ENCODE measurements at places on chromosomes 4 and X.

DNA sequence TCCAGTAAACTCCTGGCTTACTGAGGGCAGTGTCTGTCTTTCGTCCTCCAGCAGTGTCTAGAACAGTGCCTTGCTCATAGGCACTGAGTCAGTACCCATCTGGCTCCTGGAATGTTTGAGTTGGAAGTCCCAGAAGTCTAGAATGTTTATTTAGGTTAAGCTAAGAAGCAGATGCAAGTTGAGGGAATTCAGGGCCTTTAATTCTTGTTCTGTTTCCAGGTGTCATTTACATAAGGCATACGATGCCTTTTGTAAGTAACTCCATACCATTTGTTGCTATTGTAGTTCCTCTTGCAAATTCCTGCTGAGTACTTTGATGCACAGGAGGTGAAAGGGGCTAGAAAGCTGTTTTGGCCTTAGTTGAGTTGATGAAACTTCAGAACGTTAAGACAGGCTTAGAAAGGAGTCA lies 22.2 kb downstream of the ARHGAP10 start:
- no peak for DNase-seq

DNA sequence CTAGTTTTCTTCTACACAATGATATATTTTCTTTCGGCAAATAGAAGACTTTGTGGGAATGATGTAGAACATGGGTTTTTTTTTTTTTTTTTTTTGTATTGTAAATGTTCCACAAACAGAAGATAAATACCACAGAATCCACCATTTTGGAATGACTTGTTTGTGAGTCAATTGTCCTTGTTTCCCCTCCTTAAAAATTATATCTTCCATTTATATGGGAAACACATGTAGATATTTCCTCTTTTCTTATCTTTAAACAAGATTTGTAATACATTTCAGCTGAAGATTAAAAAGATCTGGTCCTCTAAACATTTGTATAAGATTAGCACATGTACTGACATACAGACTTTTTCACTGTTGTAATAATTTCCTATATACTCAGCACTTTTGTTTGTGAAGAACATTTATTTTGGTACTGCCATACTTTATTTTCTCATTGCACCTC lies 304.6 kb downstream of the SPRY1 start:
- no peak for DNase-seq

GRCh38 chr4:111630705-111631104 lies 514.5 kb upstream of the FAM241A start:
- no peak for DNase-seq

GRCh38 chr4:120922381-120923206 lies at the start of gene PRDM5:
Gene PRDM5, minus strand, starts transcription at chr4:120922726. Its CDS starts 118 bp downstream, at chr4:120922608.
- peak; percentile 47 for DNase-seq

- no peak for DNase-seq
These were observed 11.9 kb downstream of the HSD17B13 start for GRCh38 chr4:87310691-87311335.

DNA sequence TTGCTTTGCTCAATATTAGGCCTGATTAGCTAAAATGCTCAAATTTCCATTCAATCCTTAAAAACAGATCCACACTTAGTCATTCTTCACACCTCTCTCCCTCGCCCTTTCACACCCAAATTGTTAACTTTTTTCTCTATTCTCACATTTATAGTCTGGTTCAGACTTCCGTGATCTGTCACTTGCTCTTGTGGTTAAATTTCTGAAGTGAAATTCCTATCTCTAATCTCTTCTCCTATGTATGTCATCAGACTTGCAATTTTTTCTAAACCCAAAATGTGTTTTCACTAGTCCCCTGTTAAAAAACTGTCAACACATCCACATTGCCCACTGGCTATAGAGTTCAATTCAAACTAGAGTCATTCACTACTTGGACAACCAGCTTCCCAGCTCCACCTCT lies 63.2 kb downstream of the SNCA start:
- DNase-seq, result no peak

- DNase-seq, result no peak
These were observed 172.7 kb downstream of the BTC start for GRCh38 chr4:74621616-74622015.

DNA sequence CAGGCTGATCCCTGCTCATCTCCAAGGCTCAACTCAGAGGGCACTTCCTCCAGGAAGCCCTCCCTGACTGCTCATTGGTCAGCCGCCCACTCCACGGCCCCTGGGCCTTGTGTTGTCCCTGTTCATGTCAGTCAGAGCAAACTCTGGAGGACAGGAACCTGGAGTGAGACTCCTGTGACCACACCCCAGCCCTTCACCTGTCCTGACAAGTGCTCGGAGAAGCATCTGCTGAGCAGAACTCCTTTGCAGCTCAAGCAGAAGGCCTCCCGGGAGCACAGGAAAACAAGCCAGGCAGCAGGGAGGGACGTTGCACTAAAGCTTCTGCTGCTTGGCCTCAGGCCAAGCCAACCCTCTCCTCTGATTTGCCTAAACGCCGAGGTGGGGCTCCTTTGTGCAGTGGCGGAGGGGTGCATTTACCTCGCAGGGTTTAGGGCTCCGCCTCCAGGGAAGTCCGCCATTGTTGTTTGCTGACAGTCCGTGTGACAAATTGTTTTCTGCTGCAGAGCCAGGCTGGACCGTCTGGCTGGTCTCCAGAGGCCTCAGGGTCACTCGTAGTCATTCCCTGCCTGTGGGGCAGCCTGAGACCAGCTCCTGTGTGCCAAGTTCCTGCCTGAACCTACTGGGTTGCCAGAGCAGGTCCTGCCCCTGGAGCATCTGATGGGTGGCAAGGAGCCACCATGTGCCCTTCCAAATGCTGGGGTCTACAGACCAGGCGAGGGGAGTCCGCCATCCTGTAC lies 61.8 kb downstream of the C4orf50 start:
- DNase-seq, result peak; percentile 89

DNA sequence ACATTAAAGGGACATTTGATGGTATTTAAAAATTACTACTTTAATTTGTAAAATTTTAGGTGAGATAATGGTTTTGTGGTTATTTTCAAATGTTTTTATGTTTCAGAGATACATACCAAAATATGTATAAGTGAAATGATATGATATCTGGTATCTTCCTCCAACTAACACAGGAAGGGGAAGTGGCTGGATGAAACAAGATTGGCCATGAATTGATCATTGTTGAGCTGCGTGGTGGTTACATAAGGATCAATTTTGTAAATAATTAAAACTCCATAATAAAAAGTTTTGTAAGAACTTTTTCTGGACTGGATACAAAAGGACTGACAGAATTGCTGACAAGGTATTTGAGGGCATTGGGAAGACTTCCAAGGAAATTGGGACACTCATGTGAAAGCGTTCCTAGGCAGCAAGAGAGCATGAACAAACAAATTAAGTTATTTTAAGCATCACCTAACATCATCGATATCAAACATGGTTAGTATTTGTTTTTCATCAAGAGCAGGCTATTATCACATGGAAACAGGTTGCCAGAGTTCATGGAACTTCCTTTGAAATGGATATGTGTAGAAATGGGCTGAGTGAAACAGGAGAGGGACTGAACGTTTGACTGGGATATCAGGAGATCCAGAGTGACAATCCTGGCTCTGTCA lies 4.4 kb upstream of the PGM2 start:
- DNase-seq, result no peak

- DNase-seq, result no peak
These were observed 568 bp upstream of the CASP6 start for GRCh38 chr4:109703664-109704361.

All from BE2C (cell line).